Bronchial smooth muscle cell (primary cell): ENCODE measurements at places on chromosomes 7 and 10. TPM values are rescaled to one million over a fixed set of nuclear protein-coding genes. Genes with fewer than 3 reads are reported as not detected.

Gene WIPF3
- under 0.01 TPM in 1 of 2 replicates, not detected in the other for total RNA-seq

Gene NUP42
- total RNA-seq = 21.1 and 23.9 TPM in 2 replicates

Gene ELOVL3
- total RNA-seq = 0.47 and 0.69 TPM in 2 replicates

Gene SUN3
- not detected in 2 replicates for total RNA-seq

Gene PAX2
- not detected in 2 replicates for total RNA-seq

Gene SEMA4G
- total RNA-seq = 0.43 and 1.6 TPM in 2 replicates

Gene MBL2
- total RNA-seq = not detected in 2 replicates

Gene LHFPL3
- total RNA-seq = not detected in 2 replicates

Gene ZPBP
- total RNA-seq = not detected in 2 replicates

Gene CC2D2B
- 0.09 TPM in 1 of 2 replicates, not detected in the other for total RNA-seq

Gene GRM3
- not detected in 2 replicates for total RNA-seq

Gene AKR1C3
- 158 and 170 TPM in 2 replicates for total RNA-seq

Gene PNLIPRP1
- total RNA-seq = not detected in 2 replicates

Gene EVX1
- total RNA-seq = not detected in 2 replicates

Gene CLRN3
- not detected in 2 replicates for total RNA-seq

Gene OR2A5
- not detected in 2 replicates for total RNA-seq

Gene MYOZ1
- under 0.01 and 0.43 TPM in 2 replicates for total RNA-seq

Gene SFTPA1
- total RNA-seq = not detected in 2 replicates

Gene CAMK2B
- total RNA-seq = 0.17 TPM in 1 of 2 replicates, not detected in the other

Gene EPDR1
- total RNA-seq = 6.0 and 13.0 TPM in 2 replicates

Gene PLEKHS1
- total RNA-seq = not detected in 2 replicates

Gene VSTM4
- total RNA-seq = 5.5 and 6.4 TPM in 2 replicates

Gene LRRC17
- total RNA-seq = 311 and 381 TPM in 2 replicates

Gene OR2A12
- total RNA-seq = not detected in 2 replicates

Gene NCOA4
- total RNA-seq = 176 and 203 TPM in 2 replicates

Gene STK31
- total RNA-seq = under 0.01 TPM in 1 of 2 replicates, not detected in the other

Gene MOGAT3
- not detected in 2 replicates for total RNA-seq

Gene GFRA1
- under 0.01 TPM in 2 replicates for total RNA-seq

Gene TSPAN33
- 0.16 and 0.17 TPM in 2 replicates for total RNA-seq

Gene RGS10
- 51.1 and 51.7 TPM in 2 replicates for total RNA-seq

Gene PNLIP
- total RNA-seq = not detected in 2 replicates

Gene GPNMB
- 264 and 417 TPM in 2 replicates for total RNA-seq

Gene IRF5
- 0.32 TPM in 1 of 2 replicates, not detected in the other for total RNA-seq
